ENCODE measurements at places on chromosomes 7 and 10.

- no peak for DNase-seq
Measured at GRCh38 chr10:91690412-91690811, 57.5 kb upstream of the PPP1R3C start.

- no peak for DNase-seq
Measured at GRCh38 chr10:34189830-34190229, 625.3 kb downstream of the PARD3 start.

- DNase-seq, result no peak
Measured at GRCh38 chr7:102232611-102233286, 53.9 kb upstream of the SH2B2 start.

GRCh38 chr10:35335133-35336083 lies 901 bp upstream of the CCNY start:
- DNase-seq, result no peak

- no peak for DNase-seq
Measured at GRCh38 chr7:74572301-74572979, 85.1 kb upstream of the GTF2I start.

- no peak for DNase-seq
Measured at GRCh38 chr10:12957081-12957480, 44.4 kb downstream of the CCDC3 start.

- DNase-seq, result no peak
Measured at GRCh38 chr7:4742852-4743251, 32.6 kb upstream of the AP5Z1 start.

Measured in pulmonary artery endothelial cell (primary cell).